Naive thymus-derived CD4-positive, alpha-beta T cell (primary cell): ENCODE measurements at places on chromosomes 12 and 14. TPM values are rescaled to one million over a fixed set of nuclear protein-coding genes. Genes with fewer than 3 reads are reported as not detected.

The PRH2 gene
- total RNA-seq, result 0.65 TPM

The CACNA1C gene
- total RNA-seq, result 0.16 TPM

The ACVRL1 gene
- 0.70 TPM for total RNA-seq

The ADAMTS20 gene
- total RNA-seq, result not detected

The NGB gene
- not detected for total RNA-seq

GRCh38 chr12:126761420-126761819, 1505.5 kb upstream of the TMEM132C start:
- no peak overlapping the region for H3K27ac ChIP-seq
- DNase-seq, result no peak
- H3K4me3 ChIP-seq, result no peak overlapping the region
- peaks cover 14% of the 10 kb centered on the region for H3K4me1 ChIP-seq
- no peaks in the 10 kb centered on the region for H3K36me3 ChIP-seq

- H3K27ac ChIP-seq, result no peak overlapping the region
- no peaks in the 10 kb centered on the region for H3K36me3 ChIP-seq
- H3K27me3 ChIP-seq, result no peaks in the 10 kb centered on the region
- no peak overlapping the region for H3K4me3 ChIP-seq
- no peak for DNase-seq
Observed at GRCh38 chr12:89424389-89424788, 72.1 kb upstream of the DUSP6 start.

GRCh38 chr12:106138357-106138632, 459 bp downstream of the NUAK1 start:
- peaks cover 17% of the 10 kb centered on the region for H3K27me3 ChIP-seq
- no peaks in the 10 kb centered on the region for H3K36me3 ChIP-seq
- H3K27ac ChIP-seq, result no peak overlapping the region
